ENCODE measurements at places on chromosomes 11 and 22.

GRCh38 chr11:61482513-61482912 lies 26.0 kb upstream of the LRRC10B start:
- no peak for DNase-seq

- no peak for DNase-seq
These were observed 145.0 kb upstream of the THY1 start for GRCh38 chr11:119567688-119568582.

- no peak for DNase-seq
These were observed 3.4 kb downstream of the EHBP1L1 start for GRCh38 chr11:65579291-65579690.

- no peak for DNase-seq
These were observed 20.9 kb downstream of the LIMK2 start for GRCh38 chr22:31233001-31233400.

- DNase-seq: no peak
These were observed 253.7 kb downstream of the AASDHPPT start for GRCh38 chr11:106331176-106331575.

- no peak for DNase-seq
These were observed 23.2 kb downstream of the MS4A4A start for GRCh38 chr11:60303661-60304060.

DNA sequence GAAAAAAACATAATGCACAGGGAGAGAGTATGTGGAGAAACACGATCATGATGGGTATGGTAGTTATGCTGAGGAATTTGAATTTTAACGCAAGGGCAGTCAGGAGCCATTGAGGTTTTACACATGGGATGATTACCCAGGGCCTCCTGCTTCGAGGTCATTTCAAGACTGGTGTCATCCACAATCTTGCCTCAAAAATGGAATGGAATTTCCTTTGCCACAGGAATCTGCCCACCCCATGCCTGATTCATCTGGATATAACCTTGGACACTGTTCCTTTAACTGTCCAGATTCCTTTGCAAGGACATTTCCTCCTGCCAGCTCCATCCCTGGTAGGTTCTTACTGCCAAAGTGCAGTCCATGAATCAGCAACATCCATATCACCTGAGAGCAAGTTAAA lies 655.9 kb upstream of the TENM4 start:
- DNase-seq: no peak

DNA sequence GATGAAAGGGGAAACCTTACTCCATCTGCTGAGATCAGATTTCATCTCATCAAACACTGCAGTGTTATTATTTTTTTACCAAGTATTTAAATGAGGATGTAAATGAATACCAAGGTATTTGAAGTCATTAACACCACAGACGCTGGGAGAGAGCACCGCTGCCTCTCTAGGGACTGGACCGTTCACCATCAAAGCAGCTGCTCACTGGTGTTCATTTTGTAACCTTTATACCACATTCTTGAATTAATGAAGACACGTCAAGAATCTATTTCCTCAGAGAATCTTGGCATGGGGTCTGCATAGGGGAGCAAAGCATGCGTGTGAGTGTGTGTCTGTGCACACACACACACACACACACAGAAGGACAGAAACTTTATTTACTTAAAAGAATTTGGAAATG lies 15.6 kb downstream of the SIAE start:
- DNase-seq: no peak

DNA sequence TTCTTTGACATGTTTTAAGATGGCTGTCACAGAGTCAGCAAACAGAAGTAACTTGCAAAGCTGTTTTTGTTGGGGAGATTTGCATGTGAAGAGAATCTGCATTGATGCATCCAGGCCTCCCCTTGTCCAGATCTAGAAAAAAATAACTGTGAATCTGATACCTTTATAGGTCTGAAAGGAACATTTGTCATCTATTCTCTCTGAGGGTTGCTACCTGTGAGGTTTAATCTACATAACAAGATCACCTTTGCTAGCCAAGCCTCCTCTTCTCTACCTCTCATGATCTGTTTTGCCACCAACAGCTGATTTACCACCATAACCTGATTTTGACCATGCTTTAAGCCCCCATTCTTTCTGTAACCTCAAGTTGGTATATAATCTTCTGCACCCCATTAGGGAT lies 47.2 kb upstream of the SLC5A12 start:
- no peak for DNase-seq
